ENCODE measurements at places on chromosomes 3 and 15.

DNA sequence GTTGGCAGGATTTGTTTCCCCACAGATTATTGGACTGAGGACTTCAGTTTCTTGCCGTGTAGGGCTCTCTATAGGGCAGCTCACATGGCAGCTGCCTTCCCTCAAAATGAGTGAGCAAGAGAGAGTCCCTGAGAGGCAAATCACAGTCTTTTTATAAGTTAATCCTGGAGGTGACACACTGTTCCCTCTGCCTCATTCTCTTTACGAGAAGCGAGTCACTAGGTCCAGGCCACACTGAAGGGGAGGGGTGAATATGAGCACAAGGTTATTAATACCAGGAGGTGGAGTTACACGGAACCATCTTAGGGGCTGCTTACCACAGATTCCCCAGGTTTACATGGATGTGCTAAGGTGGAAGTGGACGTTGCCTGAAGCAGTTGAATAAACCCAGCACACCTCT, 77.0 kb downstream of the LPP start:
- no peak for DNase-seq

DNA sequence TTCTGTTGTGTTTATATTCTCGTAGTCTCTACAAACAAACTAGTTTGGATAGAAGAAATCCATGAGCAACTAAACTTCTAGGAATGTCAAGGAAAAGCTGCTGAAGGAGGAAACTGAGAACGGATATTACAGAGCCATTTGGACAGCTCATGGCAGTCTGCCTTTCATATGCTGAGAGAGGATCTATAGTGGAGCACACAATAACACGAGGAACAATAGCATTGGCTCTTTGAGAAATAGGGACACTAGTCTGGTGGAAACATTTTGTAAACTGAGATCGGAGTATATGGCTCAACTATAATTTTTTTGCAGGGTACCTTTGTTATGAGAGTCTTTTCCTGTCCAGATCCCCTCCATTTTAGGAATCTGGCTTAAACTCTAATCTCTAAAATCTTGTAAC, 200.5 kb downstream of the CLSTN2 start:
- no peak for DNase-seq

- no peak for DNase-seq
Observed at GRCh38 chr15:48888191-48888590, 10.3 kb downstream of the EID1 start.

DNA sequence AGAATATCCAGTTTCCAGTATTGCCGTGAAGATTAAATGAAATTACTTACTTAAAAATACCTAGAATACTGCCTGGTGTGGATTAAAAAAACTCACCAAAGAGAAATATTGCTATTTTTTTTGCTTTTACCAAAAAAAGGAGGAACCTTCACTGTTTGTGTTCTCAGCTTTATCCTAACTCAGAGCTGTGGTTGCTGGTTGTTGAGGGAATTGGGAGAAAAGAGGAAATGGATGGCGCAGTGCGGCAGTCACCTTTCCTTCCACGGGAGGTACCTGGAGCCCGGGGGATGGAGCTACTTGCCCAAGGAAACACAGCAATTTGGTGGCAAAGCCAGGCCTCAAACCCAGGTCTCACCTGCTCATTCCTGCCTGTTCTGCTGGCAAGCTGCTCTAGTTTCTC, 270.3 kb downstream of the RPLP1 start:
- no peak for DNase-seq

DNA sequence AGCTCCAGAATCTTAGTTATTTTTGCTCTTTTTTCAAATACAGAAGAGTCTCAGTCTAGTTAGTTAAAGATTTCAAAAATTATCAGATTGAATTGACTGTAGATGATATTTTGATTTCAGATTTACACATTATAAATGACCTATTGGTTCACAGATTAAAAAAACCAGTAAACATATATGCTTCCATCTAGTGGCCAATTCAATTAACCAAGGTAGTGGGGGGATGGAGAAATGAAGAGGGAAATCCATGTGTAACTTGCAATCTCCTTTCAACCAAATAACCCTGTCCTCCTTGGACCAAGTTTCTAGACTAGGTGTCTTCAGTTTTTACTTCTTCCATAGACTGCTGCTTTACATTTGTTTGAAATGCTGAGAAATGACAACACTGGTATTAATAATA, 789.8 kb downstream of the ROBO1 start:
- no peak for DNase-seq

Measured in NCI-H460 (cell line).